G401 (cell line): ENCODE measurements at places on chromosomes 4 and X. TPM values are rescaled to one million over a fixed set of nuclear protein-coding genes. Genes with fewer than 3 reads are reported as not detected.
A peak's percentile ranks its signal among the peaks of the same experiment; 100 is the strongest.

- DNase-seq, result no peak
These were observed 83.3 kb upstream of the HELT start for GRCh38 chr4:184934961-184935360.

- DNase-seq, result peak; percentile 61
These were observed 746 bp downstream of the PPAT start for GRCh38 chr4:56434599-56435139.

The MAGEA2 gene
- not detected in 2 replicates for total RNA-seq

DNA sequence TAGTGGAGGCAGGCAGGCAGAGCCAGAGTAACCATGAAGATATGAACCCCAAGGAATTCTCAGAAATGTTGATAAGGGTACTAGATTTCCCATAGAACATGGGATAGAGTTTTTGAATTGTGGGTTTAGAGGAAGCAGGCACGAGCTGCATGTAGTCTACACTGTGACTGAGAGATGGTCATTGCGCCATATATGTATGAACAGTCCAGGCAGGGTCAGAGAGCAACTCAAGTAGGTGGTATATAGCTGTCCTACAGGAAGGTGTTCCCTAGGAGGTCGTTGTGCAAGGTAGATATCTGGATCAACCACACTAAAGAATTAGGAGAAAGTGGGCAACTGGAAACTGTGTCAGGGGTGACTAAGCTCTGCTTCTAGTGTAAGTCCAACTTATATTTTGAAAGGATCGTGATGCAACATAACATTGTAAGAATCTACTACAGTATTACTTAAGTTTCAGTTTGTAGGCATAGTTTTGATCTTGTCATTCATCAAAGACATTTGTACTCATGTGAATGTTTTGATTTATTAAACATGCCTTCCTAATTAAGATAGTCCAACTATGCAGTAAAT is 94.6 kb downstream of the HPGD start:
- DNase-seq, result no peak

GRCh38 chr4:152190907-152191306 is 345.0 kb downstream of the FBXW7 start:
- no peak for DNase-seq

DNA sequence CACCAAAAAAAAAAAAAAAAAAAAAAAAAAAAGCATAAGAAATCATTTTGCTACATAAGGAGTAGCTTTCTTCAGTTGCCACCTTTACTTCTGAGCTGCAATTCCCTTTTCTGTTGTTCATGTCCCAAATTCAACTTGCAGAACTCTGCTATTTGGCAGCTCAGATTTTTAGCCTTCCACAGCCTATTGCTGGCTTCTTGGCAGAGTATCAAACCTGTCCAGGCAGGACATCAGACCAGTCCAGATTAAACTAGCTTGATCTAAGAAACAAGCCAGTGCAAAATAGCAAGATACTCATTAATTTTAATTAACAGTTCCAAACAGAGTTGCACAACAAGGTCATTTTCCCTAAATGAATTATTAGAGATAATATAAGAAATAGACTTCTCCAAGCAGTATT is 123.6 kb upstream of the NR3C2 start:
- DNase-seq, result peak; percentile 62
